ENCODE measurements at places on chromosomes 2 and 18. TPM values are rescaled to one million over a fixed set of nuclear protein-coding genes. Genes with fewer than 3 reads are reported as not detected.

DNA sequence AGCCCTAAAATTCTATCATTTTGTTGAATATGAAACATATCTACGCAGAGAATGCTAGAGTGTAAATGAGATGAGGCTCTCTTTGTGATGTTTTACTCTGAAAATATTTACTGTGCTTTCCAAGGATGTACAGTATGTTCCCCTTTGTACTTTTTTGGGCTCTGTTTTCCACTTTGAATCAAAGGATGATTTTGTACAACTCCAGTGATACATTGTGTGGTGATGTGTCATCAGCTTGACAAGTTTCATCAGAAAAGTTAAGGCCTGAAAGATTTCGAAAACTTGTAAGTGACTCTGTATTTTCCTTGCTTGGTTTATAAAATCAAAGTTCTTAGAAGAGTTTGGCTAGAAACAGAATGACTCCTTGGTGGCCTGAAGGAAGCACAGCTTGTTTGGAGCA lies 206.3 kb downstream of the LTBP1 start:
- ATAC-seq = peak; percentile 61

GRCh38 chr2:101803128-101803527 lies 105.6 kb downstream of the MAP4K4 start:
- ATAC-seq = peak; percentile 65

- peak; percentile 38 for ATAC-seq
Measured at GRCh38 chr2:2291500-2292260, 39.4 kb downstream of the MYT1L start.

TDRD15 gene
- not detected for total RNA-seq

ACVR1 gene
- 12.6 TPM for total RNA-seq

- peak; percentile 79 for ATAC-seq
Measured at GRCh38 chr2:148989882-148990493, 48.5 kb upstream of the LYPD6B start.

GRCh38 chr2:181677912-181678586 lies 2.3 kb downstream of the NEUROD1 start:
- ATAC-seq = peak; percentile 64

- no peak for ATAC-seq
Measured at GRCh38 chr18:27964811-27965210, 212.1 kb downstream of the CDH2 start.

GRCh38 chr2:110867078-110867477 lies 134.7 kb downstream of the ACOXL start:
- no peak for ATAC-seq

DNAJC10 gene
- total RNA-seq = 32.1 TPM

DNA sequence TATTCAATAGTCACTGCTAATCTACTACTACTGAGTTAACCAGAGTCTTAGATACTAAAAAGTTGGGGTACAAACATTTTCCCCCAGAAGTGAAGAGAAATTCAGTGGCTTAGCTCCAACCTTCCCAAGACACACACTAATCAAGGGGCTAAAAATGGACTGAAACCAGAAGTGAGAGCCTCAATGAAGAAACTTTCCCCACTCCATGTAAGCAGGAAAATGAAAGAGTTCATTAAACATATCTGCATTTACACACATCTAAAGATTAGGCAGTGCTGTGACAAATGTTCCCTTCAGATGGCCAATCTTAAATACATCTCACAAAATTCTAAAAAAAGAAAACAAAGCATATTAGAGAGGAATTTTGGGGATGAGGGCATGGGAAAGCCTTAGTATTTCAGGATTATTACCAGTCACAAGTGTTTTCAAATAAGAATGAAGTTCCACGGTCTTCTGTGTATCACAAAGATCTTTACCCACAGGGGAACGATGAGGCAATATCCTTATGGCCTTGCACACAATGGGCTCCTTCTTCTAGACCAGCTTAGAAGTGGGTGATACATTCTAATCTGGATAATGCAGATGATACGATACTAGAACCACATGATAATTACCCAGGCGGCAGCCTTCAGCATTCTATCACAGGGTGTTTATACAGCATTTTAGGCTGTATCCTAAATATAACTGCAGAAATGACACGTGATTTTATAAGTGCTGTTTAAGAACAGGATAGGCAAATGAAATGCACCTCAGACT lies 17.1 kb downstream of the ANKRD44 start:
- ATAC-seq = no peak

SPEG gene
- total RNA-seq = 3.8 TPM

FAP gene
- 1.3 TPM for total RNA-seq

CCDC141 gene
- 0.28 TPM for total RNA-seq

GRCh38 chr2:38765149-38765548 lies 12.9 kb upstream of the GEMIN6 start:
- no peak for ATAC-seq

- ATAC-seq = no peak
Measured at GRCh38 chr2:215811409-215812345, 201.7 kb downstream of the MREG start.

DNA sequence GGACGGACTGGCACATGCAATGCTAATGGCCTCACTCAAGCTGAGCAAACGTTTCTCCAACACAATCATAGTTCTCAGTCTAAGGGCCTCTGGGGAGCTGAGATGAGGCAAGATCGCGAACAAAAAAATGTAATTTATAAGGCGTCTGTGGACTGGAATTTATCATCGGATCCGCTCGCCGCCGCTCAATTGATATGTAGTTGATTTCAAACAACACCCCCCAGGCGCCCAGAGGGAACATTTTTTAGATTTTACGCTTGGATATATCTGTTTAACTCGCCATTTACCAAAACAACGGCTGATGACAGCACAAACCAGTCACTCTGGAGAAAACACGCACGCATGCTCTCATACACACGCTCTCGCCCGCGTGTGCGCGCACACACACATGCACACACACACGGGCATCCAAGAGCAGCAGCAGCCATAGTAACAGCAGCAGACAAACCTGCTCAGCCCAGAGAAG lies 335.8 kb downstream of the SMAD2 start:
- no peak for ATAC-seq

IL18R1 gene
- 1.1 TPM for total RNA-seq

DNA sequence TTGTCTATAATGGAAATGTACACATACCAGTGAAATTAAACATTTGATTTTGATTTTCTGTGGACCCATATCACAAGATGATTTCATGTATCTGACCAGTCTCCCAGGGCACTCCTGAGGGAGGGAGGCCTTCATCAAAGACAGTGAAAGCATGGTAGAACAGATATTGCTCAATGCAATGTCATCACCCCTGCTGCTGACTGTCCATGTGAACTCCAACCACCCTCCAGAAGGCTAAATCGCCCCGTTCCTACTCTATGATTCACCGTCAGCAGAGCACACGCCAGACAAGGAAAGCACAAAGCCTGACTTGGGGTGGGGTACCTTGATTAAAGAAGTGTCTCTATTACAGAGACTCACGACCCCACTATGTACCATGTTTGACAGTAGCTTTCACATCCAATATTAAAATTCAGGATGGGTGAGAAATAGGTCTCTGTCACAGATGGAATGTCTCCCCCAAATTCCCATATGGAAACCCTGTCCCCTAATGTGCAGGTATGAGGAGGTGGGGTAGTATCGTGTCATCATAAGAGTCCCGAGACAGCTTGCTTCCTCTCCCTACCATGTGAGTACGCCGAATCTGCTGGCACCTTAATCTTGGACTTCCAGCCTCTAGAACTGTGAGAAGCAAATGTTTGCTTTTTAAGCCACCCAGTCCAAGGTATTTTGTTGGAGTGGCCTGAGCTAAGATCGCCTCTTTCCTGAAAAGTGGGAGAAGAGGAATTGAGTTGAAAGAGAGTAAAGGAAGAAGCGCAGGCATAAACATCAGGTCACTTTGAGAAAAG lies 42.4 kb downstream of the CYB5A start:
- ATAC-seq = peak; percentile 82

All from esophagus mucosa (tissue), 1 donor.